ENCODE measurements at places on chromosomes 16 and 17.

DNA sequence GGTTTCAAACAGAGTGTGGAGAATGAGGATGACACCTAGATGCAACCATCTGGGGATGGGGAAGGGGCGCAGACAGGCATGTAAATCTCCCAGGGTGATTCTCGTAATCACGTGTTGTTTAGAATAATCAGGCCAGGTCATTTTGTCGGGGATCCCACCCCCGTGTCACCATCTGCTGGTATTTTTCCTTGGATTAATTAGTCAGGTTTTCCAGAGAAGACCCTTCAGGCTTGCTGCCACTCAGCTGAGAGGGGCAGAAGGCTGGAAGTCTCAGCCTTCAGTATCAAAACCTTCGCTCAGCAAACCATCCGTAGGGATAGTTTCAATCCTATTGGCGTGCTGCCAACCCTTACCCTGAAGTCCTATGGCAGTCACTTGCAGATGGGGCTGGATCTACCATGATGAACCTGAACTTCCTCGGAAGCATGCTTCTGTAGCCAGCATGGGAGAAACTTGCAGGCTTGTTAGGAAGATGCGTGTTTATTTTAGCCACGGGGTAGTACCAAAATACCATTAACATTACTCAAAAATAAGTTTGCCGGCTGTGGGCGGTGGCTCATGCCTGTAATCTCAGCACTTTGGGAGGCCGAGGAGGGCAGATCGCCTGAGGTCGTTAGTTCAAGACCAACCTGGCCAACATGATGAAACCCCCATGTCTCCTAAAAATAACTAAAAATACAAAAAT is 7.5 kb upstream of the ADCY9 start:
- DNase-seq = no peak

DNA sequence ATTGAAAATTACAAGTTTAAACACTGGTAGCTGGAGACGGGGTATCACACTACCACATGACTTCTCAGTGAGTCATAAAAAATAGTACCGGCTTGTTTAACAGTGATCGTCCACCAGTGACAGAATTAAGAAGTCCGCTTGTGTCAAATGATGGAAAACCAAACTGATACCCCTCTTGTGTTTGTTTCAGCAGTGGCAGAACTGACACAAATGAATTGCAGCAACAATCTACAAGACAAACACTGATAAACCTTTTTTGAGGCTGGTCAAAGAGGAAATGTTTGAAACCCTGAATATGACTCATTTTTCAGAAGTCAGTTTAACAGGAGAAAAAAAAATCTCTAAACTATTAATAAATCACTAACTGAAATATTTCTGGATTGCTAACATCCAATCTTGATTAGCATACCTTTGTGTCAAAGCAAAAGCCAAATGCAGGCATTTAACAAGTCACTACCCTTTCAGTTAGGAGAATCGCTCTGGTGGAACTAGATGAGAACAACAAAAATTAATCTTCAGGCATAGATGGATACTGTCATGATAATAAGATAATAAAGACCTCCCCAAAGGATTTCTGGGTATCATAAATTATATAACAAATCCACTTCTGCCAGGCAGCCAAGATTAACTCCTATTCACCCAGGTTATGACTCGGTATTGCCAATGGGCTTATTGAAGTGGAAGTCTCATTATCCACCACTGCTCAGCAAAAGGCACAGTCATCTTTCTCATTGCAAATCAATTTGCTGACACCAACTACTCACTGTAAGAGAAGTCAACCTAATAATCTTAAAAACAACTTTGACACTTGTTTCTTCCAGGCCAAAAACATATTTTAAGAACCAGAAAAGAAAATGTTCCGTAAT is 20.8 kb downstream of the DCUN1D3 start:
- DNase-seq = no peak

- no peak for DNase-seq
Observed at GRCh38 chr16:11157143-11157542, 98.9 kb downstream of the SOCS1 start.

GRCh38 chr16:85253084-85253941 is 141.0 kb upstream of the CIBAR2 start:
- peak; percentile 77 for DNase-seq

DNA sequence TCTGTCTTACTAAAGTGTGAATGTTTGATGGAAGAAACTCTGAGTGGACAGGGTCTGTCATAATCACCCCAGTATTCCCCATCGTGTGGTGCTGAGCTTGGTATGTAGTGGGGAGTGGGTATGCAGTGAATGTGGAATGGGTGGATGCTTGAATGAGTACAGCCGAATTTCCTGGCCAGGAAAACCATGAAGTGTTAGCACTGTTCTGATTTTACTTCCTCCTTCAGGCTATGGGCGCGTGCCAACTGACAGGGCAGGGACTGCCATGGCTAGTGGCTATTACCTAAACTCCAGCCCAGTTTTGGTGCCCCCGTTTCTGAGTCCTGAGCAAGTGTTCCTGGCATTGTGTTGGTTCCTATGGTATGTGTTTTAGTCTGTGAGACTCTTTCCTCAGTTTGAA is 48.6 kb downstream of the PRKCA start:
- DNase-seq = no peak

GRCh38 chr17:37833237-37833859 is 88.5 kb upstream of the HNF1B start:
- DNase-seq = no peak

DNA sequence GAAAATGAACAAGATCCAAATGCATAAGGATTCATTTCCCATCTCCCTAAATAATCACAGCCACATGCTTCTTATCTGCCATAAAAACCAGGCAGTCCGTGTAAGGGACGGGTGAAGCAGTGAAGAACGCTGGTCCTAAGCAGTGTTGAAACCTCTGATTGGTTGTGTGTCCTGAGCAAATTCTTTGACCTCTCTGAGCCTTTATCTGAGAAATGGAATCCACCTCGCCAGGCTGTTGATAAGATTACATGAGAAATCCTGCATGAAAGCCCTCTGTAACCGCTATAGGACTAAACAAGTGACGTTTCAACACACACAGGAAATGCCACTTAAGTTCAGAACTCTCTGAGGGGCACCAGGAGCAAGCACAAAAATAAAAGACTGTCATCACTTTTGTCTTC is 26.8 kb downstream of the GAS7 start:
- no peak for DNase-seq

GRCh38 chr16:10935226-10935915 is 6.9 kb downstream of the DEXI start:
- no peak for DNase-seq

DNA sequence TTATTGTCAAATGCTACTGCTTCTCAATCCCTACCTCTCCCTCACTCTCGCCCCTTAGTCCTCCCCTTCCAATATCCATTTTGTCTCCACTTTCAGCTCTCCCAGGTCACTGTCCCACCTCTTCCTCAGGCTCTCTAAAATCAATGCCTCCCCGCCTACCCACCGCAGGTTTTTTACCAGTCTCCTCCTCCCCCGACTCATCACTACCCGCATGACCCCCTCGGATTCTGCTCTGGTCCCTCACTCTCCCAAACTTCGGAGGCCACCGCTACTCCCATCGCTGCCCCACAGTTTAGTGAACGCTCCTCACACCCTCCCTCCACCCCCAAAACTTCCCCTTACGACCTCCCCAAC is 513 bp downstream of the CRLF3 start:
- DNase-seq = no peak

GRCh38 chr17:72122765-72123529 is 2.1 kb downstream of the SOX9 start:
- no peak for DNase-seq

- DNase-seq = peak; percentile 48
Observed at GRCh38 chr16:8567355-8568230, 22.7 kb downstream of the TMEM114 start.

GRCh38 chr17:37752482-37752881 is 7.6 kb upstream of the HNF1B start:
- no peak for DNase-seq

- DNase-seq = no peak
Observed at GRCh38 chr17:76363107-76363842, 9.6 kb upstream of the PRPSAP1 start.

DNA sequence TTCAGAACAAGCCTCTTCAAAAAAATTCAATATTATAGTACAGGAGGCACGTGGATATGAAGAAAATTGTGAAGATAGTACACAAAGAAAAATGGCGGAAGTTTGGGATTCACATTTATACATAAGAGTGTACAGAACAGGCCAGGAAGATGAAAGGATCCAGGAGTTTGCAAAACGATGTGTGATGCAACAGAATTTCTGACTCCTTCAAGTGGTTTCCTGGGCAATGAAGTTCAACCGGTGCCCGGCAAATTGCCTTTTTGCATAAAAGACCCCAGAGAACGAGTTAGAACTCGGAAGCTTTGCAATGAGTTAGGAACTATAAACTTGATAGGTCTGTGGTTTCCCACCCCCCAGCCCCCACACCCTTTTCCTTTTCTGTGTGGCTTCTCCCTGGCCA is 189.1 kb downstream of the SALL1 start:
- DNase-seq = no peak

DNA sequence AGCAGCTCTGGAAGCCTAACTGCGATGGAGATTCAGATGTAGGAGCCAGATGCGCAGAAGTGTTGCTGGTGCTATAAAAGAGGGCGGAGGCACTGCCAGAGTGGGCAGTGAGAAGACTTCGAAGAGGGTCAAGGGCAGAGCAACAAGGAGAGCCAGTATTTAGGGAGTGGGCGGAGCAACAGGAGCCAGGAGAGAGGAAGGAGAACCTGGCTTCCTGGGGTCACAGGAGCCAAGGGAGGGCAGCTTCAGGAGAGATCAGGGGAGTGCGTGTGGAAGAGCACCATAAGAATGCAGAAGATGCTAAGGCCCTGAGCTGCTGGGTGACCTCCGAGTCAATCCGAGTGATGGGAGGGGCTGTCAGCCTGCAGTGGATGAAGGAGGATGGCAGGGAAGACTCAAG is 14.4 kb upstream of the MRPS23 start:
- DNase-seq = no peak

DNA sequence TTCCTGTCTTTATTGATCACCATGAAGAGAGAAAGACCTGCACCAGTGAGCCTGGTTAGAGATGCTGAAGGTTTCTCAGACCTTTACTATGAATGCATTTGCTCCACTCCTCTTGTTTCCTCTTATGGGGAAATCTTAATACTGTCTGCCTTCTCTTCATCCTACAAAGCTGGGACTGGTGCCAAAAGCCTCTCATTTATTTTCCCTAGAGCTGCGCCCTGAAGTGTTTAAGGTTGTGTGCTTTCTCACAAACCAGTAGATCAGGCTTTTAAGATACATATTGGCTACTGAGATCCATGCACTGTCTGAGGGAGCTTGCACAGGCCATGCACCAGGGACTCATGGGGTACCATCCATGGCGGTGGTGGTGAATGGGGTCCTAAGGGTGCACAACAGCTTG is 286.1 kb upstream of the PMFBP1 start:
- no peak for DNase-seq

GRCh38 chr17:63364944-63365343 is 81.2 kb downstream of the CYB561 start:
- no peak for DNase-seq

DNA sequence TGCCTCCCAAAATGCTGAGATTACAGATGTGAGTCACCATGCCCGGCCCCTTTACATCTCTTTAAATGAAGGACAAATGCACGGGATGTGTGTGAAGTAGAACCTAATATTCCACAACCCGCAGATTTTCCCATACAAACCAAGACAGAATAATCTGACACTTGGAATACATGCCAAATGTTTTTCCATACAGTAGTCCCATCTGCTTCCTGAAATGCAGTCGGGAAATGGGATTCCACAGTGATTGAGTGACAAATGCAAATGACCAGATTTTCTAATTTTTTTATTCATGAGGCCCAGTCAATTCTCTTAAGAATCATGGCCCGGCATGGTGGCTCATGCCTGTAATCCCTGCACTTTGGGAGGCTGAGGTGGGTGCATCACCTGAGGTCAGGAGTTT is 6.8 kb upstream of the ZNF200 start:
- no peak for DNase-seq

DNA sequence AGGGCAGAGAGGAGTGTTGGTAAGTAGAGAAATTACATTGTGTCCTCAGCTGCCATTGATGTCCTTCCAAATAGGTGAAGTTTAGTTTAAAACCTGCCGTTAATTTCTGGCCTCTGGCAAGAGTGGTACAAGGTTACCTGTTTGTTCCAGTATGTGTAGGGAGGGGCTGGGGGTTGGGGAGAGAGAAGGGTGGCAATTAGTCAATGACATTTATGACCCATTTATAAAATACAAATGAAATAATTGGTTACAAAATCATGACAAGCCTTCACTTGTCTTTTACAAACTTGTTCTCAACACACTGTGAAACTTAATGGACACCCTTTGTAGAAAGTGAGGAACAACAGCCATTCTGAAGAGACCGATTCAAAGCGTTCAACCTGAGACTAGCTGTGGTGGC is 281.0 kb downstream of the FTO start:
- DNase-seq = no peak

DNA sequence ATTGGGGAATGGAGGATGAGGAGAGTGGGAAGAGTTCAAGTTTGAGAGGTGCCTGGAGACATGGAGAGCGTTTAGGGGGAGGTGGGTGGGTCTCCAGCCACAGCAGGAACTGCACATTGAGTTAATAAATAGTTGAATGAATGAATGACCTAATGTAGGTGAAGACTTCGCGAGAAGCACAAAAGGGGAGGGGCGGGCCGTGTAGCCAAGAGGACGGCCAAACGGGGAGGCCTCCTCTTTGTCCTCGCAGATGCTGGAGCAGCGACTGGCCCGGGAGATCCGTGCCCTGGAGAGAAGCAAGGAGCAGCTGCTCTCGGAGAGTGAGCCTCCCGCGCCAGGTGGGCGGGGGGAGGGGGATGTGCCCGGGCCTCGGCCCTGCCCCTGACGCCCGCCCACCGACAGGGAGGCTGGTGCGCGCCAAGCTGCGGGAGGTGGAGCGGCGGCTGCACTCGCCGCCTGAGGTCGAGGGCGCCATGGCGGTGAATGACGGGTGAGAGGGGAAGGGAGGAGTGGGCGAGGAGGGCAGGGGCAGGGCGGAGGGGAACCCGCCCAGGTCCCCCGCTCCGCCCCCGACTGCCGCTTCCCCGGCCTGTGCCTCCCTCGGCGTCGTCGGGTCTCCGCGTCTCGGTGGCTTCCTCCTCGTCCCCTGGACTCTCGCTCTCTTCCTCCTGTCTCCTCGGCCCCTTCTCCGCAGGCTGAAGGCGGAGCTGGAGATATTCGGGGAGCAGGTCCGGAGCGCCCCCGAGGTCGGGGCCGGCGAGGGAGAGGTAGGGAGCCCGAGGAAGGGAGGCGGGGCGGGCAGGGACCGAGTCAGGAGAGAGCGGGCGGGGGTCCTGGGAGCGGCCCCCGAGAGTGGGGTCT is 12.9 kb downstream of the SYCE1L start:
- peak; percentile 54 for DNase-seq

GRCh38 chr17:71825687-71826086 is 295.1 kb upstream of the SOX9 start:
- DNase-seq = no peak

DNA sequence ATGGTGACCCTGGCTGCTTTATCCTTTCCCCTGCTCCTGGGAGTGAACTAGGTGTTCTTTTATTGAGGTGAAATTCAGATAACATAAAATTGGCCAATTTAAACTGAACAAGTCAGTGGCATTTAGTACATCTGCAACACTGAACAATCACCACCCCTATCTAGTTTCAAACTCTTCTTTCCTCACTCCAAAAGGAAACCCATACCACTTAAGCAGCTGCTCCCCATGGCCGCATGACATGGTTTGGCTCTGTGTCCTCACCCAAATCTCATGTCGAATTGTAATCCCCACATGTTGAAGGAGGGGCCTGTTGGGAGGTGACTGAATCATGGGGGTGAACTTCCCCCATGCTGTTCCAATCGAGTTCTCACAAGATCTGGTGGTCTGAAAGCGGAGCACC is 154.1 kb downstream of the STX8 start:
- no peak for DNase-seq

GRCh38 chr17:71580220-71580619 is 540.6 kb upstream of the SOX9 start:
- DNase-seq = no peak
